Activated T-cell treated with anti-CD3 and anti-CD28 coated beads, Interleukin-2, amount 50 U/mL, for 72 hours (primary cell): ENCODE measurements at places on chromosomes 13 and 19.

DNA sequence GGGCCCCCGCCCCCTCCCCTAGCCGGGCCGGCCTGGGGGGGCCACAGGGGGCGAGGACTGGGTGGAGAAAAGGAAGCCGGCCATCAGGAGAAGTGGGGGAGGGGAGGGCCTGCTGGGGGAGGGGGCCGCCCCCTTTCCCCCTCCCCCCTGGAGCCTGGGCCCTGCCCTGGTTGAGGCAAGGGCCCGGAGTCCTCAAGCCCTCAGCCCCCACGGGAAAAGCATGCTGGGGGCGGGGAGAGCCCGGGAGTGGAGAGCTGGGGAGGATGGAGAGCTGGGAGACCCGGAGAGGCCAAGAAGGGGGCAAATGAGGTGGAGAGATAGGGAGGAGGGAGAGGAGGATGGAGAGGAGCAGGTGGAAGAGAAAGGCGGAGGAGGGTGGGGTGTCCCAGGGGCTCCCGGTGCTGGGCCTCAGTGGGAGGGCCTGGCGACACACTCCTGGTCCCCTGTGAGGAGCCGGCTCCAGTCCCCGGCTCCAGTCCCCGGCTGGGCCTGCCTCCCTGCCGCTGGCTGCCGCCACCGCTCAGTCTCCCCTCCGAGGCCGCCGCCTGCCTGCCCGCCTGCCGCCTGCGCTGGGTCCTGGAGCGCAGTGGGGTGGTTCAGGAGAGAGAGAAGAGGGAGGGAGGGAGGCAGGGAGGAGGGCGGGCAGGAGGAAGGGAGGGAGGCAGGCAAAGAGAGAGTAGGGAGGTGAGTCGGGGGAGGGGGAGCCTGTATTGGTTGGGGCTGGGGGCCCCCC lies at the start of gene GRIK5:
TSS of gene GRIK5 (minus strand) at position 588 of the 733 bp plus-strand sequence. CDS start 4,436 bp downstream, outside the sequence.
- no peak for DNase-seq

- DNase-seq = peak; percentile 61
These were observed 22.1 kb downstream of the MAST3 start for GRCh38 chr19:18119717-18120105.

GRCh38 chr19:28155265-28155664 lies 1057.7 kb downstream of the UQCRFS1 start:
- no peak for DNase-seq

- no peak for DNase-seq
These were observed 44.8 kb downstream of the DNM2 start for GRCh38 chr19:10762656-10763055.

DNA sequence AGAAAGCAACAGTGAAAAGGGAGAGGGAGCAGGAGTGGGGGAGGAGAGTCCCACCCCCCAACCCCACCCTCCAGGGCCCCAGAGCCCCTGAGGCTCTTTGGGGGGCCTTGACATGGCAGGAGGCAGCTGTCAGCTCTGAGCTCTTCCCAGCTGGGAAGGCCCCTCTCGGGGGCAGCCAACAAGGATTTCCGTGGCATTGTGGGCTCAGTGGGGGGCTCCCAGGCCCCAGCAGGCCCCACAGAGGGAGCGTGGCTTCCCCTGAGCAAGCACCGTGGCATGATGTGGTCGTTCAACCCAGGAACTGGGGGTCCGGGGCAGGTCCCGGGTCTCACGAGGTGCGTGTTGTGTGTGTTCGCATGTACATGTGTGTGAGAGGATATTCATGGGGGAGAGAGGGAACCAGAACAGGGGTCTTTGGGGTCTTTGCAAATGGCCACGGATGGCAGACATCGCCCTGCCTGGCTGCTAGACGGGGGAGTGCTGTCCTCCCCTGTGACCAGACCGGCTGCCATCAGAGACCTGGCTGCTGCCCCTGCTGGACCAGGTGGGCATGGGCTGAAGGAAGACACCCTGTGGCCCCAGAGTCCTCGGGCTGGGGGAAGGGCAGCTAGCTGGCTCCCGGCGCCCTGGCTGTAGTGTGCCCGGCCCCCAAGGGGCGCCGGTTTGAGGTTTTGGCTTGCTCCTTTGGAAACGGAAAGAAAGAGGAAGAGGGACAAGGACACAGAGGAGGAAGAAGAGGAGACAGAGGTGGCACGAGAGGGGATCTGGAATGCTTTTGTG lies 3.7 kb upstream of the AKAP8L start:
- DNase-seq = no peak

- DNase-seq = no peak
These were observed 318.8 kb downstream of the SLITRK1 start for GRCh38 chr13:83563499-83563898.

DNA sequence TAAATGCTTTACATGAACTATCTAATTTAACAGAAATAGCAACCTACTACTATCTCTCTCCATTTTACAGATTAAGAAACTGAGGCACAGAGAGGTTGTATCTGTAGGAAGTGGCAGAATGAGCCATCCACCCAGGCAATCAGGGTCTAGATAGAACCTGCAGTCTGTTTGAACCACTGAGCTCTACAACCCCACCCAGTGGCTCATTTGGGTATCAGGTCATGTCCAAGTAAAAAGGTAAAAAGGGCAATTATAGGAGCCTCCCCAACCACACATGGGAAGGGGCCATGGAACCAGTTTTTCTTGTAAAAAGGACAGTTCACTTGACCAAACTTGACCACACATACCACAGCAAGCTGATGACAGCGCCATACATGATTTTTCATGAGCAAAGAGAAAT lies 92.9 kb upstream of the SGCG start:
- peak; percentile 5 for DNase-seq

- DNase-seq = no peak
These were observed 105.3 kb downstream of the MYO16 start for GRCh38 chr13:108734676-108735075.

GRCh38 chr19:38978326-38978689 lies 2.8 kb upstream of the FBXO17 start:
- DNase-seq = no peak
